Stimulated activated CD4-positive, alpha-beta T cell treated with anti-CD3 and anti-CD28 coated beads, TNF-alpha, amount 100 ng/mL, for 24 hours (primary cell): ENCODE measurements at places on chromosomes 16 and 17.

- DNase-seq = no peak
Measured at GRCh38 chr17:47800686-47801085, 20.9 kb downstream of the OSBPL7 start.

DNA sequence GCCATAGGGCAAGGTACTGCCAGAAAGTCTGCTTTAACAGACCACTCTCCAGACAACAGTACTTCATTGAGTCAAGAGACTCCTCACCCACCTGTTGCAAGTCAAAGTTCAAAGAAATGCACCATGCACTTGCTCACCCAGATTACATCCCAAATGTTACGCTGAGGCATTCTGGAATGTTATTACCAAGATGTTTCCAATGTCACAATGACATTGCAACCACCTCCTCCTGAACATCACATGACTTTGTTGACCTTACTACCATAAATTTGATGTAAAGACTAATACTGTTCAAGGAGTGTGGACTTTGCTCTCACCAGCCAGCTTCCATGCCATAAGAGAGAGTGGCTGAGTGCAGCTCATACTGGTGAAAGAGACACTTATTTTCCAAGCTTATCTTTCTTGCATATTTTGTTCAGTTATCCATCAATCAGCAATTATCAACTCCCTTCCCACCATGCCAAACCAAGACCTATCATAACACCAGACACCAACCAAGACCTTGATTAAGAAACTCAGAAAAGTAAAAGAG lies 58.5 kb upstream of the BCAR1 start:
- no peak for DNase-seq

GRCh38 chr17:60249290-60249826 lies 99.6 kb downstream of the CA4 start:
- DNase-seq = no peak

GRCh38 chr17:27553019-27553511 lies 77.9 kb upstream of the LGALS9 start:
- no peak for DNase-seq

DNA sequence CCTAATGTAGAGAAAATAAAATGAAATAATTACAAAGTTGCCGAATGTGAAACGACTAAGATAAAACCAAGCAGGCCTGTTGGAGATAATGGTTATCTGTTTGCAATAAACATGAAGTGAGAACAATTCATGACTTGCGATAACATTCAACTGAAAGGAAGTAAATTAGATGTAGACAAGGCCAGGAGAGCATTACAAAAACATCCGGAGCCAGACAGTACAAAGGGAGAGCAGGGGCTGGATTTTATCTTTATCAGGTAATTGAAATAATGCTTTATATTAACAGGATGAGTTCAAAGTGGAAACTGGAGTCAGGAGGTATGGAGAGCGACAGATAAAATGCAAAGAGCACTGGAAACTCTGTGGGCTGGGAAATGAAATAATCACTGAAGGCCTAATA lies 265.6 kb upstream of the GOT2 start:
- no peak for DNase-seq

DNA sequence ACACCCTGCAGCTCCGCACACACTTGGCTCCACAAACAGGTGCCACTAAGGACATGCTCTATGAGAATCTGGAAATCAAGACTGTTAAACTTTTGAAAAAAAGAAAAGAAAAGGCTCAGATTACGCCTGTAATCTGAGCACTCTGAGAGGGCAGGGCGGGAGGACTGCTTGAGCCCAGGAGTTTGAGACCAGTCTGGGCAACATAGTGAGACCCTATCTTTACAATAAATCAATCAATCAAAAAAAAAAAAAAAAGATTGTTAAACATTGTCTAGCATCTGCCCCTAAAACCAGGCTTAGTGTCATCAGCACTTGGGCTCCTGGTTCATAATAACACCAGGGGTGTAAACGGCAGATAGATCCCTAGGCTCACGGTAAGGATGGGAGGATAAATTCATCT lies 37.5 kb upstream of the FAAP100 start:
- DNase-seq = no peak

- no peak for DNase-seq
Measured at GRCh38 chr16:57102888-57103851, 10.8 kb downstream of the CPNE2 start.

- no peak for DNase-seq
Measured at GRCh38 chr17:65542610-65543009, 18.8 kb downstream of the AXIN2 start.

DNA sequence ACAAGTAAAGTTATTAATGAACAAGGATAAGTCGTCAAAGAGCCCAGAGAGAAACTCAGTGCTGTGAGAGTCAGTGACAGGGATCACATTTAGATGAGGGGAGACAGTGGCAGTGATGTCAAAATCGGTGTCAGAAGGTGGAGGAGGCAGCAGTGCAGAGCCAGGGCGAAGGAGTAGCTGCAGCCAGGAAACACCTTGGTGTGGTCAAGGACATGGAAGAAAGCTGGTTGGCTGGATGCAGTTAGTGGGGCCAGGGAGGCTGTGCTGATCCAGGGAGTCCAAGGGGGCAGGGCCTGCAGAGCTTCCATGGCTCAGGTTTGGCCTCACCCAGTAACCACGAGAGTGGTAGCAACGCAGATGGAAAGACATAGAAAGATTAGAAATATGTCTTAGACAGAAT lies 50.7 kb upstream of the ADORA2B start:
- no peak for DNase-seq

DNA sequence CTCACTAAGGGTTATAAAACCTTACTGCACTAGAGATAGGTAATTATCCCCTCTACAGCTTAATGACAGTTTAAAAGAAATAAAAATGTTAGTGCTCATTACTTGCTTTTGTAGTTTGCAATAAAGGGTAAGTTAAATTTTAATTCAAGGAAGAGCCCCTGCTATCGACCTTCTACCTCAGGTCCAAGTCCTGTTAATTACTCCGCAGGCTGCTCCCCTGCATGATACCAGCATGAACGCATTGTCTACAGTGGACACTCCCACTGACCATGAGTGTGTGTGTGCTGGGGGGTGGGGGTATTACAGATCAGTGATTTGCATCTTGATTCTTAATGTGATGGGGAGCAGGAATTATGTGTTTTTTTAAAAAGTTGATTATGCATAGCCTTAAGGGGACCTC lies 103.1 kb downstream of the AATF start:
- DNase-seq = no peak

DNA sequence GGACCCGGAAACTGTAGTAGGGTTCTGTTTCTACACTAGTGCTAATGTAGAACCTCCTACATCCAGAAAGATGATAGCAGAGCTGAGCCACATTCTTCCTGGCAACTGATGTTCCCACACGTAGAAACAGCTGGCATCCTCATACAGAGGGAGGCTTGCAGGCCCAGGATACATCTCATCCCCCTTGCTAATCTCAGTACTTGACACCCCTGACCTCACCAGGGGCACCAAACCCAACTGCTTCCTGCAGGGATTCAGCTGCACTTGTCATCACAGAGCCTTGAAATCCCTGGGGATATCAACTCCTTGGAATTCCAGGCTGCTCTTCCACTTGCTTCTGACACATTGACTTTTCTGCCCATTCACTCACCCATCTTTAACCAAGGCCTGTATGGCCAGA lies 75.2 kb upstream of the HSBP1 start:
- no peak for DNase-seq

GRCh38 chr17:58289869-58290268 lies 9.1 kb upstream of the MPO start:
- no peak for DNase-seq

DNA sequence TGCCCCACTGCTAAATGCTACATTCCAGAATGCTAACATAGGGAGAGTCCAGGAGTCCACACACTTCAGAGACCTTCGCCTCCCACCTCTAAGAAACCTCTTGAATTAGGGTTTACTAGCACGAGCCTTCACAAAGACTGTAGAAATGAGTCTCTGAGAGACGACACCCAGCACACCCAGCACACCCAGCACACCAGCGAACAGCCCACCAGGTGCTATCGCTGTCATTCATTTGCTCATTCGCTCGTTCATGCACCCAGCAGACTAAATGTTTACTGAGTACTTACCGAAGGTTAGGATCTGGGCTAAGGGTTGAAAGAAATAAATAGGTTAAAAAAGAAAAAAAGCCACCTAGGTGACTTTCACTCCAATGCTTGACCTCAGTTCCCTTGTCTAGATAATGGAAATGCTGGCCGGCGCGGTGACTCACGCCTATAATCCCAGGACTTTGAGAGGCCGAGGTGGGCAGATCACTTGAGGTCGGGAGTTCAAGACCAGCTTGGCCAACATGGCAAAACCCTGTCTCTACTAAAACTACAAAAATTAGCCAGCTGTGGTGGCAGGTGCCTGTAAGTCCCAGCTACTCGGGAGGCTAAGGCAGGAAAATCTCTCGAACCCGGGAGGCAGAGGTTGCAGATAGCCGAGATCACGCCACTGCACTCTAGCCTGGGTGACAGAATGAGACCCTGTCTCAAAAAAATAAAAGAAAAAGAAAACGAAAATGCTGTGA lies 100.8 kb downstream of the ADCY9 start:
- no peak for DNase-seq

DNA sequence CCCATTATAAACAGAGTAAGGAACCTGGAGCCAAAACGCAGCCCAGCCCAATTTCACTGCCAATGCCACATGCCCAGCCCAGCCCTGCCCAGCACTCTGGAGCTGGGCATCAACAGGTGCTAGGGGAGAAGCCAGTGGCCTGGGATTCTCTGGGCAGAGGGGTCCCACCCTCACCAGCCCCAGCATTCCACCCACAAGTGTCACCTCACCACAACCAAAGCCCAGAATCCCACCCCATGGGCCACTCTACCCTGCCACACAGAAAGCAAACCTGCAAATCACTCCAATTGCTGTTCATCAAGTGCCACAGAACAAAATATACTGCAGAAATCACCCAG lies 102.5 kb upstream of the CDH5 start:
- DNase-seq = no peak

- DNase-seq = no peak
Measured at GRCh38 chr17:61863801-61864126, 436 bp upstream of the BRIP1 start.

DNA sequence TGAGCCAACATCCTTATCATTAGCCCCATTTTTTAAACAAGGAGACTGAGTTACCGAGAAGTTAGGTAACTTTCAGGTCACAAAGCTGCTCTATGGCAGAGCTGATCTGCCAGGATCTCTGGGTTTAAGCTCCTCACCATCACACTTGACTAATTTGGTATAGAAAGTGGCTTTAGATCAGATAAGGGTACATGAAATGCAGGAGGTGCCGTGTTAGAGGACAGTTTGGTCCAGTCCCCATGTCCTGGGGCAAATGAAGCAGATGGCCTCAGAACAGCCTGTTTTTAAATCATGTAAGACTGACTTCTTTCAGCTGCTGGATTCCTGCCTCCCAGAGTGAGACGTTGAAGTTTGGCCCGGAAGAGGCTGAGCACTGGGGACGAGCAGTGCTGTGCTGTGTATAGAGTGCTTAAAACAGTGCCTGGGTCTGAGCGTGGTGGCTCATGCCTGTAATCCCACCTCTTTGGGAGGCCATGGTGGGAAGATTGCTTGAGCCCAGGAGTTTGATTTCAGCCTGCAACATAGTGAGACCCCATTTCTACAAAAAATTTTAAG lies 187.0 kb upstream of the CACNG3 start:
- DNase-seq = no peak

DNA sequence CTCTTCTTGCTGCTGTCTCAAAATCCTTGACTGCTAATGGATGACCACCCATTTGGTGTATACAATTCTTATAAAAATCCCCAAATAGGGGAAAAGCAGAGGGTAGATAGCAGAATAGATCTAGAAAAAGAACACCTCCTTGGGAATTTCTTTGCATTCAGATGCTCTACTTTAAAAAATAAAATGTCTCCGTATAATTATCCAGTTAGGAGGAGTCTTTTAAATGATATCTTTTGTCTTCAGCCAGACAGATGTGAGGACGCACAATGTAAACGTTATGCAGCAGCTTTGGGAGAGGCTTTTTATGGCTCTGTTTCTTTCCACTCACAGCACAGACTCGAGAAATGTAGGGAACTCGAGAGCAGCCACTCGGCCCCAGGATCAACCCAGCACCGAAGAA lies 300.2 kb downstream of the IRF8 start:
- DNase-seq = no peak

DNA sequence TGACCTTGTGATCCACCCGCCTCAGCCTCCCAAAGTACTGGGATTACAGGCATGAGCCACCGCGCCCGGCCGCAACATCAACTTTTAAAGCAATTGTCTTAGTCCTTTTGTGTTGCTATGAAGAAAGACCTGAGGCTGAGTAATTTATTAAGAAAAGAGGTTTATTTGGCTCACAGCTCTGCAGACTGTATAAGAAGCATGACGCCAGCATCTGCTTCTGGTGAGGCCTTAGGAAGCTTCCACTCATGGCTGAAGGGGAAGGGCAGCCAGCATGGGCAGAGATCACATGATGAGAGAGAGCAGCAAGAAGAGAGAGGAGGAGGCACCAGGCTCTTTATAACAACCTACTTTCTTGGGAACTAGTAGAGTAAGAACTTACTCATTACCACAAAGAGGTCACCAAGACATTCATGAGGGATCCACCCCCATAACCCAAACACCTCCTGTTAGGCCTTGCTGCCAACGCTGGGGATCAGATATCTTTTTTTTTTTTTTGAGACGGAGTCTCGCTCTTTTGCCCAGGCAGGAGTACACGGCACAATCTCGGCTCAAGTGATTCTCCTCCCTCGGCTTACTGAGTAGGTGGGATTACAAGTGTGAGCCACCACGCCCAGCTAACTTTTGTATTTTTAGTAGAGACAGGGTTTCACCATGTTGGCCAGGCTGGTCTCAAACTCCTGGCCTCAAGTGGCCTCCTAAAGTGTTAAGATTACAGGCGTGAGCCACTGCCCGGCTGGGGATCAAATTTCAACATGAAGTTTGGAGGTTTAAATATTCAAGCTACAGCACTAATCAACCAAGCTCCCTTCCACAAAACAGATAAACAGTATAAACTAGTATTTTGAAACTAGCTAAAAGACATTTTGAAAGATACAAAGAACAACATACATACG lies 21.4 kb upstream of the GPT2 start:
- no peak for DNase-seq

DNA sequence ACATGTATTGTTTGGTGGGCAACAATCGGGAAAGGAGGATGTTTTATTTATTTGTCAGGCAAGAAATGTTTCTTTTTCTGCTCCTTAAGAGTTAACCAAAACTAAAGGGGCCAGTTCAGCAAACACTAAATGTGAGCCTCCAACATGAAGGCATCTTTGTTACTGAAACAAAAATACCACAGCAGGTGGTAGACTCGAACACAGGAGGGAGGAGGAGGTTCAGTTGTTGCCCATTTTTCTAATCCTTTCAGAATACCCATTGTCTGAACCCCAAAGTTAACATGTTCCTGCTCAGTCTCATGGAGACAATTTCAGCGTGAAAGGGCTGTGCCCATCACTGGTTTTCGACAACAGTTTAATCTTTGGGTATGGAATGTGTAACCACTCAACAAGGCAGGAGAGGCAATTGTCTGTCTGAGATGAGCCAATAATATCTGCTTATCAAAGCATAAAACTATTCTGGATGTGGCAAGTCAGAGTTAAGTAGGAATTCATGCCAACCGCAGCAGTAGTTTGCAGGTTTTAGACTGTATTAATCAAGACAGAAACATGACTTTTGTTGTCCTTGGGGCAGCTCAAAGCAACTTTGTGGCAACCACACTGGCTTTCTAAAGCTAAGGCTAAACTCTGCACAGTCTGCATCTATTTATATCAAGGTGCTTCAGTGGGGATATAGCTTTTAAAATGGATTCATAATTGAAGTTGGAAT lies 211.7 kb downstream of the FTO start:
- DNase-seq = no peak
